Activated T-cell treated with anti-CD3 and anti-CD28 coated beads, Interleukin-2, amount 50 U/mL, for 24 hours (primary cell): ENCODE measurements at places on chromosomes 7 and 10.

DNA sequence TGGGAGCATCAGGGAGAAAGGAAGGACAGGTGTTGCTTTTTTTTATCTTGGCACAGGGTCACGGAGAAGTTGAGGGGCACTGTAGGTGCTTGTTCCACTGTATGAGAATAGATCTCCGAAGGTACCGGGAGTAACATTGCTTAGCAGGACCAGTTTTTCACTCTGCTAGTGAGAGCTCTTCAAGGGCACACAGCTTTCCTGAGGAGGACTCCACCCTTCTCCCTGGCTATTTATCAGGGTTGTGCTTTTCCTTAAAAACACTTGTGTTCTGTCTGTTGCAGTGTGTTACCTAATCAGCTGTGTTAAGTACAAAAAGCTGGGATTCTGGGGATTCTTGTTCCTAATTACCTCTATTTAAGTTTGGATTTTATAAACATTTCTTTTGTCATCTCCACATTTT lies 160.5 kb downstream of the SND1 start:
- DNase-seq, result no peak

DNA sequence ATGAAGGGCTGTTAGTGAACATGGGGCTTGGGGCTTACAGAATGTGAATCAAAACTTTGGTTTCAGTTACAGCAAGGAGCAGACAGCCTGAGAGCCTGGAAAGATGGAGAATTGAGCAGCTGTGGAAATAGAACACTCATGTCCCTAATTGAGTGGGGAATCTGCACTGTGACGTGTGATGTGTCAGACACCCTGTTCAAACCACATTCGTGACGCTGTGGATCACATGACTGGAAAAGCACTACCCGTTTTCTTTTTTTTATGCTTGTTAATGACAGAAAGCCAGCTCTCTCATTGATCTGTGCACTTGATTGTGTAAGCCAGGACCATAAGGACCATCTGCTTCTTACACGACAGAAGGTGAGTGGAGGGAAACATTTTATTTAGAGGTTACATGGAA lies 15.1 kb upstream of the TBX20 start:
- no peak for DNase-seq

GRCh38 chr10:33155720-33156638 lies 178.5 kb downstream of the NRP1 start:
- DNase-seq, result no peak

- DNase-seq, result no peak
Measured at GRCh38 chr10:1603181-1603580, 134.1 kb downstream of the ADARB2 start.

DNA sequence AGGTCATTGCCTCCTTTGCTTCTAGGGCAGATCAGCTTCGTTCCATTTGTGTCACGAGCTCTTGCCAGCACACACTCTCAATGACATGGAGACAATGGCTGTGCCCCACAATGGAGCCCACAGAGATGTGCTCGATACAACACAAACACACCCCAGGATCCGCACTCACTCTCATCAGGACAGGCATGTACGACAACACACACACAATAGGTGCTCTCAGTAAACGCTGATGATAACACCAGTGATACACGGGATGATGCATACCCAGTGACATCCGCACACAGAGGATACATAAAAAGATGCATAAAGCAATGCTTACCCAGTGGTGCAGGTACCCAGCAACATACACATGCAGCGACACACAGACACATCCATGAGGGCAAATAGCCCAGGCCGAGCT lies 61.2 kb upstream of the LBX1 start:
- DNase-seq, result no peak

DNA sequence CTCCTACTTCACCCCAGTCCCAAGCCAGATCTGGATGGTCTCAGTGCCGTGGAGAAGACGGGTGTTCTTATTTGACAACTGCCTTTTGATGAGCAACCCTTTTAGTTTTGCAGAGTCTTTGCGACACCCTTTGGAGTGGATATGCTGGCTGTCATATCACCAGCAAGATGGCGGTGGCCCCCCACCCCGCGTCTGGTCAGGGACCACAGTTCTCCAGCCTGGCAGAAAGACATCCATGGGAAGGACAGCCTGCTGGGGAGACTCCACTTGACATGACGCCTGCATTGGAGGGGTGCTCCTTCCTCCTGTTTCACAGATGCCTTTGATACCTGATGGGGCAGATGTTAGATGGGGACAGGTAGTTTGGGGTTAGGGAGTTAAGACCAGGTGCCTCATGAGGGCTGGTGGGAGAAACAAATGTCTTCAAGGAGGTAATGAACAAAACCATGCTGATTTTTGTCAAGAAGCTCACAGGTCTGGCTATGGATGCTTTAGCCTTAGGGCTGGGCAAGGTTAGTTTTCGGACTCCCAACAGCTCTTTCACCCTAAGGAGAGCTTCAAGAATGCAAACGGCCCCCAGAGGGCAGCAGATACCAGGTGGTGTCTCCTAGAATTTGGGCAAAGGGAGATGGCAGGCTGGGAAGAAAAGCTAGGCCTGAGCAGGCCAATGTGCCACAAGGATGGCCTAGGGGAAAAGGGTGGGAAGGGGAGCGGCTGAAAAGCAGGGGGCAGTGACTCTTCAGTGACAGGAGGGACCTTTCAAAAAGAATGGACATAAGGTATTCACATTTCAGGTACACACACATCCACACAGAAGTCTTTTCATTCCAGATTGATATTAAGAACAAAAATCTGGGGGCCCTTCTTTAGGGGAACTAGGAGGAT lies 95.2 kb downstream of the CLEC2L start:
- peak; percentile 65 for DNase-seq

DNA sequence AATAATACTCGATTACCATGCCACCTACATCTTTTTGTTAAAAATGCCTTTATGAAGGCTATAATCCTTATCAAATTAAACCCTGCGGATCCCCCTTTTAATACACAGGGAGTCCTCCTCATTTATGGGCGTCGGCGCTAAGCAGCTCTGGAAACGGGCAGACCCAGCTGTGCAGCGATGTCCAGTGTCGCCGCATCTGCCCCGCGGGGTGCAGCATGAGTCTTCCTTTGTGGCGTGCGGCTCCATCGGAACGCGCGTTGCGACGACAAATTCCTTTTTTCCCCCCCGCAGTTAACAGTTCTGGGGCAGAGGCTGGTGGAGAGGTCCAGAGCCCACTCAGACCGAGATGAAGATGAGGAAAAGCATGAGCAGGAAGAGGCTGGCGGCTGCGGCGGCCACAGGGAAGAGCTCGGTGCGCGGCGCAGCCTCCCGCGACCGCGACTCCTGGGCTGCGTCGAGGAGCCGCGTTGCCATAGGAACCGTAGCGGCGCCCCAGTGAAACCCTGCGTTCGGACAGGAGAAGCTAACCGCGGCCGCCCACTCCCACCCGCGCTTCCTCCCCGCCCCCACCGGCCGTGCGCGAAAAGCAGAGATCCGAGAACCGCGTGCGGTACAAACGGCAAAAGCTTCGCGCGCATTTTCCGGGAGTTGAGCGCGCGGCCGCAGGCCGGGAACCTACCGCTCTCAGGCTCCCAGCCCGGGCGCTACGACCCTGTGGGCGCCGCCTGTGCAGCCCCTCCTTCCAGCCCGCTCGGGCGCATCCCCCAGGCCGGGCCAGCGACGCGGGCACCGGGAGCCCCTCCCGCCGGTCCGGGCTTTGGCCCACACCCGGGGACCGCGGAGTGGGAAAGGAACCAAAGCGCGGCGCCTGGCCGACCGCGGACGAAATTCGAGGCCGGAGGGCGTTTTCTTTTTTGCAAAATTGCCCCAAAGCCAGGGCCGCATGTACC lies 130.6 kb downstream of the SPAG6 start:
- peak; percentile 53 for DNase-seq

GRCh38 chr7:157502701-157503111 lies 165.9 kb downstream of the DNAJB6 start:
- DNase-seq, result peak; percentile 68

- no peak for DNase-seq
Measured at GRCh38 chr7:139829775-139830117, 682 bp downstream of the TBXAS1 start.

GRCh38 chr10:99965700-99966099 lies 44.0 kb downstream of the DNMBP start:
- DNase-seq, result no peak

DNA sequence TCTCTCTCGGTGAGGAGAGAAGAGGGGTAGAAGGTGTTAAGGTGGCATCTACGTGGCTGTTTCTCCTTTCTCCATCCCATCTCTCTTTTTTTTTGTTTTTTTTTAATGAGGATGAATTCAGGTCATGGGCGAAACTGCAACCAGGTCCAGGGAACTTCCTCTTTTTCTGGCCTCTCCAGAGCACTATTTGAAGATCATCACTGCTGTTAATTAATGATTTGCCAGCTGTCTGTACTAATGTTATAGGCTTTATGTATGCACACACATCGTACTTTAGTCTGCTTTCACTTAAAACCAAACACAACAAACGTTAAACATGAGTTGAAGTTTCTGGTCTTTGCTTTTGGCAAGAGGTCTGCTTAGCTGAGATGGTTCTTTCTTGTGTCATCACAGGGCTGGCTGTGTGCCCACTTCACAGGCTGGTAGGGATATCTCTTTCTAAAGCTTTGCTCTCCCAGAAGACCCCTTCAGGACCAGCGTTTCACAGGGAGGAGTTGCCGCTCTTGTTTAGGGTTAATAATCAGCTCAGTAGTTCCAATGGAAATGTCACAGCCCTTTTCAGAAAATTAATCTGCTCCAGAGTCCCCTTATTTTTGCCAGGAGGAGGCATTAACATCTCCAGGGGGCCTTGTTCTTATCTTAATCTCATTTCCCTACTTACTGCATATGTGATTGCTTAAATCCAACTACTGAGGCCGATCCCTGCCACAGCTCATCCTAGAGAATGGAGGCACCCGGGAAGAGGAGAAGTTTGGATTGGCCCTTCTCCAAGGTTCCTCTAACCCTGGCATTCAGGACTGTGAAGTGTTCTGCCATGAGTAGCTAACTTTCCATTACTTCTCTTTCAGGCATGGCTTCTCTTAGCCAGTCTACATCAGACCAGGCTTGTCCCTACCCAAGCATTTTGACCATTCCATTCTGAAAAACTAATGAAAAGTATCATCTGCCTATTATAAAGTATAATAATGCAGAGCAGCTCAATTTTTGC lies 273.9 kb upstream of the NFE2L3 start:
- DNase-seq, result no peak

- no peak for DNase-seq
Measured at GRCh38 chr7:116653204-116653603, 18.8 kb upstream of the MET start.
